ENCODE measurements at places on chromosomes 11 and 22. TPM values are rescaled to one million over a fixed set of nuclear protein-coding genes. Genes with fewer than 3 reads are reported as not detected.

Gene OLFML1
- total RNA-seq: 1.8 TPM

Gene CCDC89
- total RNA-seq: 2.0 TPM

Gene FAT3
- not detected for total RNA-seq

Gene HORMAD2
- total RNA-seq: 3.1 TPM

Gene ARHGEF17
- 78.1 TPM for total RNA-seq

Gene TBX1
- total RNA-seq: 5.3 TPM

Gene FUT4
- 24.5 TPM for total RNA-seq

Gene NAV2
- total RNA-seq: 64.7 TPM

Gene MYBPC3
- not detected for total RNA-seq

Gene C11orf52
- 14.4 TPM for total RNA-seq

Gene MS4A18
- total RNA-seq: not detected

All from Caco-2 (cell line).